Lower leg skin (tissue), 4 donors: ENCODE measurements at places on chromosomes 2 and 18.

- DNase-seq = no peak
These were observed 124.9 kb upstream of the PIEZO2 start for GRCh38 chr18:11274144-11274794.

DNA sequence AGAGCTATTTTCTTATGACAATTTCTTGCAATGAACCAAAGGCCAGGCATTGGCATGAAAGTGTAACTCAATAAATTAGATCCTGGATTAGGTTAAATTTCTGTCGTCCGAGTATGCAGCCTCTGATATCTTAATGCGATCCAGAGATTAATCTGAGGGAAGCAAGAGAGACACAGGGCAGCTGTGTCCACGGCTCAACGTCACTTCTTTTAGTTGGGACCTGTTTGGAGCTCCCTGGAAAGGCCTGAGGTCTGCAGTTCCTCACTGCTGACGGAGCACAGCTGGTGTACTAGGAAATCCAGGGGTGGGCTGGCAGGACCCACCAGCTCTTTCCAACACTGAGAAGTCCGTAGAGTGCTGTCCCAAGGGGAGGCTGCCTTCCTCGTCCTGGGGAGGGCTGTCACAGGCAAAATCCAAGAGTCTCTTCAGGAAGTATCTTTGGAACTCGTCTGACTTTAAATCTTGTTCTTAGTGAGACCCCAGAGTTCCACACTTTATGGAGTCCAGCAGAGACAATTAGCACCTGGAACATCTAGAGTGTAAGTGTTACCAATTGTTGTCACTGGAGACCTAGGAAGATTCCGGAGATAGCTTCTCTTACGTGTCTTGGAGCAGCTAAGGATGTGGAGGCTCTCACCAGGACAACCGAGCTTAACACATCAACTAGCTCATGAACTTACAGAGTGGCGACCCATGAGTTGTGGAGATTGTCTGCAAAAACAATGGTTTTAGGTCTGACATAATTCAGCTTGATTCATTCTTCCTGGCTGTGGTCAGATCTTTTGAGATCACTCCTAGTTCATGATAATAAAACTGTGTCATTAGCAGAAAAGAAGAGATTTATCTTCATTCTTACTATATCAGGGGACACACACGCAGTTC is 173.7 kb downstream of the ACKR3 start:
- no peak for DNase-seq

DNA sequence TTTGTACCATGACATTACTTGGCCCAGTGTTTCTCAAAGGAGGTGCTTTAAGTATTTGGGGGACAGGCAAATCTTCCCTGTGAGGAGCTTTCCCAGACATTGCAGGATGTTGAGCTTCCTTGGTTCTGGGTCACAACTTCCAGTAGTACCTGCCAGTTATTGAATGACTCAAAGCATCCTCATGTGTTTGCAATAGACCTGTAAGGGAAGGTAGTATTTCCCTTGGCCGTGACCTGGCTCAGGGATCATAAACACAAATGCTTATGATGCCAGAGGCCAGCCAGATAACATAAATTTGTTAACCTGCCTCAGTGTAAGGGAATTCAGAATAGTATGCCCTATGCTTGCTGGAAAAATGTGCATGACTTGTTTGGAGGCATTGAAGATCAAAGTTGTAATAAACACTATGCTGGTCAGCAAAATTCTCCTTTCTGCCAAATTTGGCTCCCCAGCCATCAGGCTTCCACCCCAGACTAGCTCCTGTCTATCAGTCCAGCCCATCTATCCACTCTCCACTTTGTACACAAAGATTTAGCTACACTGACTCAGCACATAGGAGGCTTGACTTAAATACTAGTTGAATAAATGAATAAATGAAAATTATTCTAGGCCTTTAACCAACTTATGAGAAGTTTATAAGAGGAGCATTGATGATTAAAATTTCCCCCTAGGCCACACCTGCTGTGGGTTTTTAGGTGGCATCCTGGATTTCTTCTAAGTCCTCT is 102.0 kb upstream of the EFEMP1 start:
- no peak for DNase-seq

DNA sequence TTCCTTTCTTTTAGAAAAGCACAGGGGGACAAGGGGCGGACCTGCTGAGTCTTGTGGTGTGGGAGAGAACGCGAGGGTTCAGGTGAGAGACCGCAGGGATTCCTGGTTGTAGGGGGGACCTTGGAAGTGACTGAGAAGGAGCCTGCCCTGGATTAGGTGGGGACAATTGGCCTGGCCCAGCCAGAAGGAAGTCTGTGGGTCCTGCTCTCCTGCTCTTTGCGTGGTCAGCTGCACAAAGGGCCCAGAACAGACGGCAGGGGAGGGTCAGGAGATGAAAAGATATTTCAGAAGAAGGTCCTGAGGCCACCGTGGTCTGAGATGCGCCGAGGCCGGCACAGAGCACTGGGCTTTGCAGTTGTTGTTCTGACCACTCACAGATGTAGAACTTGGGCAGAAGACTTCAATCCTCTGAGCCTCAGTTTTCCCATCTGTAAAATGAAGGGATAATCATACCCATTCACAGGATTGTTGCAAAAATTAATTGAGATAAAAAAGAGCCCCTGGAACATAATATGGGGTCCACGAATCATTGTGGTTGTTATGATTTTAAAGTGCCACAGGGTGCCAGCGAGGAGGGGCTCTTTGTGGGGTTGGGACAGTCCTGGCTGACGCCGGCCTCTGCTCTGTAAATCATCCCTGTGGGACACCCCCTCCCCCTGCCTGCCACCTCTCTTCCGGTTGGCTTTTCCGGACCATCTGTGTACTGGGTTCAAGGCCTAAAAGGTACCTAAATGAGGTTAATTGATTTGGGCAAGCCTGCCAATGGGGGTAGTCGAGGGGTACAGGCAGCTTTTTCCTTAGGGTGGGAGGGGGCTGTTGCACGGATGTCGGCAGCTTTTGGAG is 1.8 kb downstream of the LPIN1 start:
- no peak for DNase-seq

DNA sequence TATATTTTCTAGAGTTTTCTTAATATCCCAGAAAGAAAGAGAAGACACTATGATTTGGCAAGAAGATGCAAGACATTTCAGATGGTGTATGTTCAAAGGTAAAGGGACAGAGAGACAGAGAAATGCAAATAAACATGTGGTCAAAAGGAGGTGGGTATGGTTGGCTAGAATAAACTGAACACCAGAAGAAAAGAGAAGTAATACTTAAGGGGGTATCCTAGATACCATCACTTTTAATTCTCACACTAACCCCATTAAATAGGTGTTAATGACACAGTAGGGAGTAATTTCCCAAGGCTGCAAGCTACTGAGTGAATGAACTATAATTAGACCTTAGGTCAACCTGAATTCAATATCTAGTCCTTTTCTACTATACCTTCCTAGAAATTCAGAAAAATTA is 111.2 kb upstream of the CD226 start:
- no peak for DNase-seq

- no peak for DNase-seq
These were observed 162.3 kb downstream of the MREG start for GRCh38 chr2:215851082-215851481.
